ENCODE measurements at places on chromosomes 6 and 20.
A peak's percentile ranks its signal among the peaks of the same experiment; 100 is the strongest.

GRCh38 chr6:84805145-84805544 lies 40.7 kb upstream of the TBX18 start:
- DNase-seq = no peak

GRCh38 chr6:4355241-4355640 lies 219.9 kb upstream of the ECI2 start:
- DNase-seq = no peak

DNA sequence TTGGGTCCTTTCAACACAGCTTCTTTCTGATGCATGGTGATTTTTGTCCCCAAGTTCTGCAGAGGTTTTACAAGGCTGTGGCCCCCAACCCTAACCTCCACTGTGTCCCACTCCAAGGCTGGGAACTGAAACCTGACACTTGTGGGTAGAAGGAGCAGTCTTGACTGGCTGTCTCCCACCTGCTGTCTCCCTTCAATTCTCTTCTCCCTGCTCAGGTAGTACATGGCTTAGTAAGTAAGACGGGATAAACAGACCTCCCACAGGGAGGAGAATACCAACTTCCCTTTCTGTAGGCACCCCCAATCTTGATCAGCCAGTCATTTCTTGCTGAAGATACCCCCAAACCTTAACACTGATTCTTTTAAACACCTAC lies 25.0 kb downstream of the TGM6 start:
- no peak for DNase-seq

DNA sequence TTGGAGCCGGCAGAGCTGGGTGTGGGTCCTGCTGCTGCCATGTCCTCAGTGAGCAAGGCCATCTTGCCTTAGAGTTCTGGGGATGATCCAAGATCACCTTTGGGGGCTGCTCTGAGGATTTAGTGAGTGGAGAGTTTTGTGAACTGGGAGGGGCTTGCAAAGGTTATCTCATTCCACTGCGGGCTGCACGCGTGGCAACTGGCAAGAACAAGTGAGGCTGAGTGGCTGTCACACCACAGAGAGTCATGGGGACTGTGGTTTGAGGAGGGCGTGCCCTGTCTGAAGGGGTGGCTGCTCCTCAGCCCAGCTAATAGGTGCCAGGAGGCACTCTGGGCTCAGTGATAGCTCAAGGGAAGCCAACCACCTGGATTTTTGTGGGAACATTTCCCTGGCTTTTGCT lies 37.6 kb downstream of the TTLL9 start:
- DNase-seq = no peak

DNA sequence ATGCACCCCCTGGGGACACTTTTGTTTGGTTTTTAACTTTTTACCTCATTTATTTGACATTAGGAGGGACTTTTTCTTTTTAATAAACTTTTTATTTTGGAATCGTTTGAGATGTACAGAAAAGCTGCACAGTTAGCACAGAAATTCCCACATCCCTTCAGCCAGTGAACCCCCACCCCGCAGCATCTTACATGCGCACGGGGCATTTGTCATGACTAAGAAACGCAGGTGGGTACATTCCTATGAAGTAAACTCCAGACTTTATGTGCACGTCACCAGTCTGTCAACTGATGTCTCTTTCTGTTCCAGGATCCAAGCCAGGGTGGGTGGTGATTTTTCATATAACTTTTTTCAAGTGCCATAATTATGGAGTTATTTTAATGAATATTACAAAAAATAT lies 4.9 kb upstream of the ZNF831 start:
- no peak for DNase-seq

- no peak for DNase-seq
These were observed 352.6 kb downstream of the ZFAND3 start for GRCh38 chr6:38171997-38172738.

GRCh38 chr6:145018027-145018426 lies 717.3 kb downstream of the EPM2A start:
- DNase-seq = no peak

DNA sequence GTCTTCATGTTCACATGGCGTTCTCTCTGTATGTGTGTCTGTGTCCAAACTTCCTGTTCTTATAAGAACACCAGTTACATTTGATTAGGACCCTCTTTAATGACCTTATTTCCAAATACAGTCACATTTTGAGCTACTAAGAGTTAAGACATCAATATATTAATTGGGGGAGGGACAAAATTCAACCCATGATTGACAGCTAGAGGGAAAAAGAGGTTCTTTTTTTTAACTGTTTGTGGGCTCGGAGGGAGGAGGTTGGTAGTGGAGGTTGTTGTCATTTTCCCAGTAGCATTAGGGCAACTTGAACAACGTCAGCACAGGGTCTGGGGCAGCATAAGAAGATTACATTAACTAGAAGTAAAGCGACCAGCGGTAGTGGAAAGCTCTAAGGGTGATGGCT lies 2.3 kb upstream of the GMDS start:
- DNase-seq = no peak

GRCh38 chr20:7361931-7362330 lies 578.3 kb downstream of the HAO1 start:
- DNase-seq = no peak

- DNase-seq = no peak
These were observed 7.1 kb downstream of the PRSS16 start for GRCh38 chr6:27254566-27254965.

- DNase-seq = no peak
These were observed 143.6 kb upstream of the JARID2 start for GRCh38 chr6:15102241-15102640.

- no peak for DNase-seq
These were observed 75.9 kb downstream of the UTRN start for GRCh38 chr6:144361016-144361415.

- DNase-seq = no peak
These were observed 229.9 kb downstream of the ADGRG6 start for GRCh38 chr6:142531727-142532126.

GRCh38 chr20:64038565-64039292 lies 2.7 kb downstream of the C20orf204 start:
- DNase-seq = peak; percentile 69

DNA sequence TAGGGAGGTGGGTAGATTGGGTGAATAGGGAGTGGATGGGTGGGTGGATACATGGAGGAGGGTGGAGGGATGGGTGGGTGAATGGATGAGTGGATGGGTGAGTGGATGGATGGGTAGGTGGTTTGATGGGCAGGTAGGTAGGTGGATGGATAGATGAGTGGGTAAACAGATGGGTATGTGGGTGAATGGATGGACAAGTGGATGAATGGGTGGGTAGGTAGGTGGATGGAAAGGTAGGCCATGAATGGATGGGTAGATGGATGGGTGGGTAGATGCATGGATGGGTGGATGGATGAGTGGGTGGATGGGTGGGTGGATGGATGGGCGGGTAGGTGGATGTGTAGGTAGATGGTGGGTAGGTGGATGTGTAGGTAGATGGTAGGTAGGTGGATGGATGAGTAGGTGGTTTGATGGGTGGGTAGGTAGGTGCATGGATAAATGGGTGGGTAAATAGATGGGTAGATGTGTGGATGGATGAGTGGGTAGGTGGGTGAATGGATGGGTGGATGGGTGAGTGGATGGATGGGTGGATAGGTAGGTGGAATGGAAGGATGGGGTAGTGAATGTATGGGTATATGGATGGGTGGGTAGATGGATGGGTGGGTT lies 51.4 kb downstream of the NPEPL1 start:
- DNase-seq = no peak

DNA sequence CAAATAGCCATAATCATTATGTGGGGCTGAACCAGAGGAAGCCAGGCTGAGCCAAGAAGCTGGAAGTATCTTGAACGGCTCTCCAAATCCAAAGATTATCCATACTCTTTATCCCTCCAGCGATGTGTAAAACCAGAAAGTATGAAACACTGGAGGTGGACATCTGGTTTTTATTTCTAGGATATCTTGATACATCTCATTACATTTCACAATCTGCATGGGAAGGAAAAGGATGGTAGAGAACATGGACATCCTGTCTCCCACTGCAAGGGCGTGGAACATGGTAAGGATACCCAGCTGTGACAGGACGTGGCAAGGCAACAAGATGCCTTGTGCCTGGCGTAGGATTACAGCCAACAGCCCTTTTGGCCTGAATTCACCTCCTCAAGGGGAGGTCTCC lies 20.1 kb downstream of the TRIM27 start:
- no peak for DNase-seq

DNA sequence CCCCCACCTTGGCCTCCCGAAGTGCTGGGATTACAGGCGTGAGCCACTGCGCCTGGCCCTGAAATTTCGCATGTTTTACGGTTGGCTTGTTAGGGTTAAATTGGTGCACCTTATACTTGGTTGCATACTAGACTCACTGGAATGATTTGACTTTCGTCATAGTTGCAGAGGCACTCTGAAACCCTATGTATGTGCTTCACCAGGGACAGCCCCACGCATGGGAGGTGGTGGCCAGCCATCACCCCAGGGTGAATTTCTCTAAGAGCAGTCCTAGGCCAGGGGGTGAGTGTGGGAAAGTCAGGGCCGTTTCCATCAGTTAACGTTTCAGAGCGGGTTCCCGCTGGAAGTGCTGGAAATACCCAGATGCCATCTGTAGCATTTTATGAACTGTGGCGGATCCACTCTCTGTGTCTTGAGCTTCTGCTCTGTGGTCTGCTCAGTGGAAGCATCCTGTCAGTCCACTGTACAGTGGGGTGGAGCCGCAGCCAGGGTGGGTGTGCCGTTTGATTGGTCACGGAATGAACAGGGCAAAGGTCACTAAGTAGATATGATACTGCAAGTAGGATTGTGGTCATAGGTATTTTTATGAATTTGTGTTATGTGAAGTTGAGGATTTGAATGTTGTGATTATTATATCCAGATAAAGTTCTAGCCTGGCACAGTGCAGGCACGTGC lies 13.2 kb downstream of the DNAJC5 start:
- no peak for DNase-seq

- DNase-seq = peak; percentile 39
These were observed 85.2 kb upstream of the PHACTR3 start for GRCh38 chr20:59518881-59519706.

GRCh38 chr20:46400828-46401477 lies 5.5 kb downstream of the ELMO2 start:
- peak; percentile 23 for DNase-seq

GRCh38 chr6:128694303-128695009 lies 174.1 kb upstream of the PTPRK start:
- no peak for DNase-seq

- no peak for DNase-seq
These were observed 129.7 kb downstream of the PLG start for GRCh38 chr6:160831739-160832138.

- DNase-seq = no peak
These were observed 10.8 kb downstream of the DYNLRB1 start for GRCh38 chr20:34527016-34527415.

DNA sequence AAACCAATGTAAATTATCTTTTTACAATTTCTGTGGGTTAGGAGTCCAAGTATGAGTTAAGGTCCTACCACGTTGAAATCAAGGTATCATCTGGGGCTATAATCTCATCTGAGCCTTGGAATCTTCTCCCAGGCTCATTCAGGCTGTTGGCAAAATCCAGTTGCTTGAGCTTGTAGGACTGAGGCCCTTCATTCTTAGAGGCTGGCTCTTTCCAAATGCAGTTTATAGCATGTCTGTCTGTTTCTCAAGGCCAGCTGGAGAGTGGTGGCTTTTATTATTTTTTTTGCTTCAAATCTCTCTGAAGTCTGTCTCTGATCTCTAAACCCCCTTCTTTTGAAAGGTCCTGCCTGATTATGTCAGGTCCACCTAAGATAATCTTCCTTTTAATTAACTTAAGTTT lies 177.2 kb upstream of the ASCC3 start:
- no peak for DNase-seq

- no peak for DNase-seq
These were observed 31.1 kb downstream of the MYB start for GRCh38 chr6:135212020-135212806.

GRCh38 chr6:22332711-22333110 lies 35.9 kb upstream of the PRL start:
- DNase-seq = no peak

DNA sequence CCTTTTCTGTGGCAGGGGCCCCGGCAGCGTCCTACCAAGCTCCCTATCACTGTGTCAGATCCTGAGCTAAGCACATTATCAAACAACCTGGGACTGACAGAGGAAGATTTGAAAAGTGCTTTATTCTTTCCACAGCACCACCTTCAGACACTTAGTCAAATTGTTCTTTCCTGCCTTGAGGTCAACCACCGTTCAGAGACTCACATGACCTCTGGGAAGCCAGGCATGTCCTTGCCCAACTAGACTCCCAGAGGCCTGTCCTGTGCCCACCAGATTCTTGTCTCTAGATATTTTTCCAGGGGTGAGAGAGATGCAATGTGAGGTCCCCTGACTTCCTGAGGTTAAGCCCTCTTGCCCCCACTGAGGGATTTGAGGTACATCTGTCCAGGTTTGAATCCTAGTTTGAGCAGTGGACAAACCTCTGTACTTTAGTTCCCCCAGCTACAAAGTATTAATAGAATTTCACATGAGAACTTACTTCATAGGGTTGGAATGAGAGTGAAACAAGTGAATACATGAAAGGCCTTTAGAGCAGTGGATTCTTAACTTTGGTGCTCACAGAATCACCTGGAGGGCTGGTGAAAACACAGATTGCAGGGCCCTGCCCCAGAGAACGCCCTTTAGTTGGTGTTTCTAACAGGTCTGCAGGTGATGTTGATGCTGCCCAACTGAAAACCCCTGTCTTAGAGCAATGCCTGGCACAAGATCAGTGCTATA lies 179.8 kb downstream of the CLIC5 start:
- DNase-seq = no peak

- peak; percentile 47 for DNase-seq
These were observed 1.3 kb downstream of the SLC22A16 start for GRCh38 chr6:110475066-110475653.

DNA sequence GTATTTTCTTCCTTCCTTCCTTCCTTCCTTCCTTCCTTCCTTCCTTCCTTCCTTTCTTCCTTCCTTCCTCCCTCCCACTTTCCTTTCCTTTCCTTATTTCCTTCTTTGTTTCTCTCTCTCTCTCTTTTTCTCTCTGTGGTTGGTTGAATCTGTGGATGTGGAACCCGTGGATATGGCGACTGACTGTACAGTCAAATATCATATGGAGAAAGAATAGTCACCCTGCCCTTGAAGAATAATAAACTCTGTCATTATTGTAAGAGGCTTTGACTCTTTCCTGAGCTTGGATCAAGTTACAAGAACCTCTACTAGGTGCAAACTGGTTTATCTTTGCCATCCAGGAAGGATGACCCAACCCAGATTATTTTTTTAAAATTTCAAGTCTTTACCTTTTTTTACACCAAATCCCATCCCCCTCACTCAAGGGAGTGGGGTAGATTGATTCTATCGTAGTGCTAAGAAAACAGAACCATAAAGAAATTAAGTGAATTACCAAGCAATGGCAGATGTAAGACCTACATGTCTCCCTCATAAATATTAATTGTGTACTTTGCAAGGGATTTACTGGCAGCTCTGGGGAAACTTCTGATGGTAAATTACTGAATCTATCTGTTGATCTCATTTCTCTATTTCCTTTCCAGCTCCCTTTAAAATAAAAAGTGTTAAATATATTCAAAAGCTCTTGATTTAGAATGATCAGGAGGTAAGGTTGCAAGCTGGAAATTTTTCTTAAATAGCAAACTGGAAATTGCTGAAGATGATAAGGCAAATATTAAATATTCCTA lies 667.5 kb downstream of the UTRN start:
- no peak for DNase-seq

GRCh38 chr6:39181826-39182225 lies 47.4 kb downstream of the KCNK5 start:
- no peak for DNase-seq
